GM23248 (cell line): ENCODE measurements at places on chromosomes 12 and 14.

DNA sequence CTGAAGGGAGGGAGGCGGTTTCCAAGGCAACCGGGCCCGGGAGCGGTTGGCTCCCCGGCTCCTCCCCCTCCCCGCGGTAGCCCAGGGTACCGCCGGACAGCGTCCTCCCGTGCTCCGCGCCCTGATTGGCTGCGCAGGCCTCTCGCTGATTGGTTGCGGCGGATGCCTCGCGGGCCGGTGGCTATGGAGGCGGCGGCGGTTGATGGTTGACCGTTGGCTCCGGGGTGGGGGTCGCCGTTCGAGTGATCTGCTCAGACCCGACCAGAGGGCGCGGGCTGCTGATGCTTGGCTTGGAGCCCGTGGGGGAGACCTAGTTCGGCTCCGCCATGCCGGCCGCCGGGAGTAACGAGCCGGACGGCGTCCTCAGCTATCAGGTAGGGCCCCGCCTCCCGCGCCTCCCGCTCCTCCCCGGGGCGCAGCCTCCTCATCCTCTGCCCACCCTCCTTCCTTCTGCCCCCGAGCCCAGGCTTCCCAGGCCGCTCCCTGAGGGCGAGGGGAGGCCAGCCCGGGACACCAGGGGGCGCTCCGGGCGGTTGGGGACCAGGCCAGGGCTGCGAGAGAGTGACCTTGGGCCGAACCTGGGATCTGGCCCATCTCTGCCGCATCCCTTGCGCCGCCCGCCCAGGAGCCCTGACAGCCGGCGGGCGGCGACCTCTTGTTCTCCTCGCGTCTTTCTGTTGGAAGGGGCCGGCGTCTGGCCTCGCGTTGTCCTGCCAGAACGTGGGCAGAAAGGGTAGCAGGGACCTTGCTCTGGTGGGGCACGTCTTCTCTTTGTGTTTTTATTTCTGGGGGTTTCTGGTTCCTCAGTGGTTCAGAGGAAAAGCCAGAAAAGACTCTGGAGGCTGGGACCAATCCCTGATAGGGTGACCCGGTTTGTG lies at the start of gene SLC4A8:
Gene SLC4A8, plus strand, starts transcription at position 170 of the 878 bp plus-strand sequence. Its CDS starts 157 bp downstream, at position 327.
- H3K4me3 ChIP-seq, result peak within 1 kb of the TSS; percentile 74
- peak; percentile 95 for DNase-seq
- peak within 1 kb of the TSS; percentile 39 for H3K27ac ChIP-seq
- H3K36me3 ChIP-seq, result no peaks in the 10 kb centered on the region

GRCh38 chr12:107404981-107405380 lies 280.6 kb upstream of the PWP1 start:
- H3K27ac ChIP-seq, result no peak overlapping the region
- H3K27me3 ChIP-seq, result no peaks in the 10 kb centered on the region
- no peak overlapping the region for H3K4me3 ChIP-seq
- DNase-seq, result peak; percentile 65
- H3K4me1 ChIP-seq, result peaks cover 8% of the 10 kb centered on the region

DNA sequence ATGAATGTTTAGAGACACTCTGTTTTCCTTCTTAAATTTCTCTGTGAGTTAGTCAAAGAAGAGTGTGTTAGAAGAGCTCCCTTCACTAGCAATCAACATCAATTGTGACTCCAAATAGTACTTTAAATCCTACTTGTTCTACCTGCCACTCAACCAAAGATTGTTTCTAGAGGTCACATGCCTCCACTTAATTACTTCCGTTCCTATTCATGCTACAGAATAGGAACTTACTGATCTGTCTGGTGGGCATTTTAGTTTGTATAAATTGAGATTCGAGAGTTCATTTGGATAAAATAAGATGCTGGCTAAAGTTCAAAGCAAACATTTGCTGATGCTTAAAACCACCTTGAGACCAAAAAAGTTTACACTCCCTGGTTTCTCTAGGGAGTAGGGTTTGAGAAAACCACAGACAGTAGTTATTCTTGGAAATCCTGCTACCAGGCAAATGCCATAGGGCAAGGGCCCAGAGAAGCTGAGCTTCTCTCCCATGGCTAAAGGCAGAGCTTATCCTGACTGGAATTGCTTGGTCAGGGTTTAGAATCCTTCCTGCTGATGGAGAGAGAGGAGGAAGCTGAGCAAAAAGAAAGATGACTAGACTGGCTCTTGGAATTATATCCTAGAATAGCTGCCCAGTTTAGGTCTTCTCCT lies 389.6 kb upstream of the ATP2B1 start:
- no peaks in the 10 kb centered on the region for H3K36me3 ChIP-seq
- H3K4me3 ChIP-seq, result no peak overlapping the region
- H3K27me3 ChIP-seq, result no peaks in the 10 kb centered on the region
- peak; percentile 20 for DNase-seq

DNA sequence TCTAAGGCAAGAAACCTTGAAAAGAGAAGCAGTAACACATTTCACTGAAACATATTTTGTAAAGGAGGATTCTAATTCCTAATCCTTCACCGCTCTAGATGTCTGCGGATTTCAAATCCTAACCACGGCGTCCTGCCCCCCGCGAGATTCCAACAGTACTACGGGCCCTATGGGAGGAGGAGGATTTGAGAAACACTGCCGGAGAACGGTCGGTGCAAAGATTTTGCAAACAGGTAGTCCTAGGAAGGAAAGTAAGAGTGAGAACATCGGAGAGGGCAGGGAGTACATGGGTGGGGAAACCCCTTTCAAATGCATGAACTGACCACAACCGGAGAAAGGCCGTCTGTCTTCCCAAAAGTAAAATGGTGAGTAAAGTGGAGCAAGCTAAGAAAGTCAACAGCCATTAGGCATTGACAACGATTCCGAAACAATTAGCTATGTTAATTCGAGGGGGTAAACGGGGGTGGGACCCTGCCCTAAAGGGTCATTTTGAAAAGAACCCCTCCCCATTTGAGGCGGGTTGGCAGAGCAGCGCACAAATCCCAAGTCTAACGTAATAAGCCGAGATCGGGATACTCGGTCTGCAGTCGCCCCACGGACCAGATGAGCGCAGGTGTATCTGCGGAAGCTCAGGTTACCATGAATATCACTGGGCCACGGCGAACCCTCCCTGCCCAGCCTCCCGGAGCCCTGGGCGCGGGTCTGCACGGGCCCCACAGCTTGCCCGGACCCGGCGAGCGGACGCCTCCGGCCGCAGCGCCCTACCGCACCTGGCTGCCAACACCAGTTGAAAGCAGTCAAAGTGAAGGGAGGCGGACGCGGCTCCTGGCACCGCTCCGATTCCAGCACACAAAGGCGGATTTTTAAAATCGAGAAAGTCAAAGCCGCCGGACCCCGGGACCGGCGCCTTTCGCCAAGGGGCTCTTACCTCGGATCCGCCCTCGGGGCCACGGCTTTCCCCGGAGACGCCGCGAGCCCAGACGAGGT lies 662 bp downstream of the EPS8 start:
- no peaks in the 10 kb centered on the region for H3K27me3 ChIP-seq
- H3K4me1 ChIP-seq, result peaks cover 32% of the 10 kb centered on the region
- H3K36me3 ChIP-seq, result 0 out of 2 replicates have a peak, but pooled peaks cover 12% of the 10 kb centered on the region
- H3K4me3 ChIP-seq, result peak overlapping the region; percentile 98
- peak overlapping the region; percentile 73 for H3K27ac ChIP-seq
- DNase-seq, result peak; percentile 79

GRCh38 chr12:24125280-24125679 lies 175.8 kb upstream of the SOX5 start:
- no peak overlapping the region for H3K4me3 ChIP-seq
- no peaks in the 10 kb centered on the region for H3K36me3 ChIP-seq
- H3K4me1 ChIP-seq, result no peaks in the 10 kb centered on the region
- H3K27ac ChIP-seq, result no peak overlapping the region

GRCh38 chr14:76918256-76918781 lies 92.1 kb downstream of the LRRC74A start:
- no peaks in the 10 kb centered on the region for H3K27me3 ChIP-seq
- H3K4me3 ChIP-seq, result peak overlapping the region; percentile 36
- peaks cover 40% of the 10 kb centered on the region for H3K4me1 ChIP-seq
- H3K27ac ChIP-seq, result peak overlapping the region; percentile 98
- DNase-seq, result peak; percentile 93

DNA sequence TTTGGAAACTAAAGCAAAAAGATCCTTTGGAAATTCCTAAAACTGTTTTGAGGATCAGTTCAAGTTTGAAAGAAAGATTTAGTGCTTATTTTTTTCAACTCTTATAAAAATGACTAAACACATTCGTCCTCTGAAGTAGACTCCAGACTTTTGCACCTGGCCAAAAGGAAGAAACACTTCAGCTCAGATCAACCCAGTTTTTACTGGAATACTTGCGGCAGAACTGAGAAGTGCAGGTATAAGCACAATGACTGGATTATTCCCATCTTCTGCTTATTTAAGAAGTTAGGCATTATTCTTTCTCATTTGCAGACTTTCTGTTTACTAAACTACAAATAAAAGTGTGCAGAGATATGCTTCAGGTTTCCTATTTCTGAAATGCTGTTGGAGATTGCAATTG lies 41.9 kb downstream of the PDE6H start:
- H3K27me3 ChIP-seq, result 0 out of 2 replicates have a peak, but pooled peaks cover 4% of the 10 kb centered on the region
- H3K36me3 ChIP-seq, result no peaks in the 10 kb centered on the region
- DNase-seq, result no peak
- H3K4me3 ChIP-seq, result no peak overlapping the region
- H3K4me1 ChIP-seq, result no peaks in the 10 kb centered on the region

GRCh38 chr14:64704143-64704742 lies at the start of gene PLEKHG3:
Gene PLEKHG3, plus strand, starts transcription at chr14:64704424. Its CDS starts 23,208 bp downstream, at chr14:64727632.
- peak; percentile 82 for DNase-seq
- H3K4me1 ChIP-seq, result peaks cover 10% of the 10 kb centered on the region
- H3K4me3 ChIP-seq, result peak within 1 kb of the TSS; percentile 89
- H3K27me3 ChIP-seq, result peaks cover 11% of the 10 kb centered on the region; the same call in 1 of the 2 replicates
- H3K36me3 ChIP-seq, result no peaks in the 10 kb centered on the region
- H3K27ac ChIP-seq, result no peak within 1 kb of the TSS

DNA sequence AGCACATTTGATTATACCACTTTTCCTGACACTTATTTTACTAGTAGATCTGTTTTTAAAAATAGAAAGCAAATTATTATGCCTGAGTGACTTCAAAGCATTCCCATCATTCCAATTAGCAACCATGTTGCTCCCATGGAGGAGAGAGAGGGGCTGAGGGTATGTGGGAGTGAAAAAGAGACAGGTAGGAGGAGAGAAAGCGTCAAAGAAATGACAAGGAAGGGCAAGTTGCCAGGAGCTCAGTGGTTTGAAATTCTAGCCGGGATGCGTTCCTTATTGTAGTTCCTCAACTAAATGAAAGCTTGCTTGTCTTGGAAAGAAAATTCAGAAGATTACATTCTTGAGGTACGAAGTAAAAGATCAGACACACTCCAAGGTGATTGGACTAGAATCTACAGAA lies 92.4 kb upstream of the PKP2 start:
- H3K36me3 ChIP-seq, result no peaks in the 10 kb centered on the region
- no peak overlapping the region for H3K27ac ChIP-seq
- H3K4me1 ChIP-seq, result no peaks in the 10 kb centered on the region
- no peak for DNase-seq
- H3K4me3 ChIP-seq, result no peak overlapping the region

GRCh38 chr14:105549481-105549880 lies 23.1 kb downstream of the TMEM121 start:
- H3K4me1 ChIP-seq, result no peaks in the 10 kb centered on the region
- no peaks in the 10 kb centered on the region for H3K36me3 ChIP-seq
- H3K4me3 ChIP-seq, result no peak overlapping the region
- peaks cover 9% of the 10 kb centered on the region; the same call in 1 of the 2 replicates for H3K27me3 ChIP-seq

DNA sequence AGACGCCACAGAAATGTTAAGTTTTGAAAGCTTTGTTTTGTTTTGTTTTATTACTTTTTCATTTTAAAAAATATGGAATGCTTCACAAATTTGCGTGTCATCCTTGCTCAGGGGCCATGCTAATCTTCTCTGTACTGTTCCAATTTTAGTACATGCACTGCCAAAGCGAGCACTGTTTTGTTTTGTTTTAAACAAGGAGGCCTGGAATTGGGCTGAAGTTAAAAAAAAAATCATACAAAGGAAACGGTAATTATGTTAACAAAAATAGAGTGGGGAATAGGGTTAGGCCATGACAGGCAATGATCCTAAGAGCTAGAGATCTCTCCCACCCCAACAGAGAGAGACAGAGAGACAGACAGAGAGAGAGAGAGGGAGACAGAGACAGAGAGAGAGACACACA lies 57.0 kb downstream of the ZFP36L1 start:
- no peak overlapping the region for H3K27ac ChIP-seq
- no peaks in the 10 kb centered on the region; the same call in 1 of the 2 replicates for H3K4me1 ChIP-seq
- no peak for DNase-seq
- no peaks in the 10 kb centered on the region for H3K36me3 ChIP-seq
- H3K27me3 ChIP-seq, result no peaks in the 10 kb centered on the region
